Sciatic nerve (tissue), 2 donors: ENCODE measurements at places on chromosomes 3 and 15. TPM values are rescaled to one million over a fixed set of nuclear protein-coding genes. Genes with fewer than 3 reads are reported as not detected.

DNA sequence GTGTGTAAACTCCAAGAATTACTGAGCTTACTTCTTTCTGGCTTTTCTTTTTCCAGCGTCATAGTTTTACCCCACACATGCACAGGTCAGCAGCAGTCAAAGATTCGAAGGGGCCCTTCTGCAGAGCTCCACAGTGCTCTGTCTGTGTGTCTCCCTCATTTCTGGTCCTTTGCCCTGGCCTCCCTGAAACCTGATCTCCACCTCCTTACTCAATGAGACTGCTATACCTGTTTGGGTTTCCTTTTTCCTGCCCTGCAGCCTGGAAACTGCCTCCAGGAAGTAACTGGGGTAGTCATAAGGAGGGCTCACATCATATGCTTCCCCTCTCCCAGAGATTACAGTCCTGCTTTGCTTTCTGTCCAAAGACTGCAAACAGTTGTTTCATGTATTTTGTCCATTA is 82.8 kb upstream of the TNIK start:
- DNase-seq: no peak

GRCh38 chr3:184255291-184256039 is 5.9 kb downstream of the CAMK2N2 start:
- no peak for DNase-seq

GRCh38 chr3:9768141-9768775 is 1.5 kb downstream of the CAMK1 start:
- no peak for DNase-seq

DNA sequence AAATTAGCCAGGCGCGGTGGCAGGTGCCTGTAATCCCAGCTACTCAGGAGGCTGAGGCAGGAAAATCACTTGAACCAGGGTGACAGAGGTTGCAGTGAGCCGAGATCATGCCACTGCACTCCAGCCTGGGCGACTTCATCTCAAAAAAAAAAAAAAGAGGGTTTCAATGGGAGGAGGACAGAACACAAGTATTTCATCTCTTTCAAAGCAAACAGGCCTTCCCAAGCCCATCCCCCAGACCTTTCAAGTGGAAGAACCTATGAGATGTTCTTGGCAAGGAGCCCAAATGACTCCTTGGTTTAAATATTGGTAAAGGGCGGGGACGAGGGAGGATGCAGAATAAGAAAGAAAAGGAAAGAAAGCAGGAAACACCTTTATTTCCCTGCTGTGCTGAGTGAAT is 62.2 kb upstream of the MCF2L2 start:
- no peak for DNase-seq

DNA sequence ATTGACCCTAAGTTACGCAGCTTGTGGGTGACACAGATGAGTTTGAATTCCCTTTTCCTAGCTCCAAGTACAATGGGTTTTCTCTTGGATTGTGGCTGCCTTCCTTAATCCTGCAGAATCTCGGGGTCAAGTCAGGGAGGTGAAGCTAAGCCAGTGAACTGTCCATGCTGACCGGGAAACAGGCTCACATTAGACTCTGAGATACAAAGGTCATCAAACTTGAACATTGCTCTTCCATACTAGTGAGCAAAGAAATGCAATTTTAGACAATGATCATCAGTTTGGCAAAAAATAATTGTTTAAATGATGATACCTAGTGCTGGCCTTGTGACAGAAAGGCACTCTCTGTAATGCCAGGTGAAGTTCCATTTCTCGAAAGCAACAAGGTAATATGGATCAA is 31.6 kb downstream of the SLC6A1 start:
- no peak for DNase-seq

GRCh38 chr15:52291204-52291603 is 4.4 kb downstream of the MYO5C start:
- no peak for DNase-seq

DNA sequence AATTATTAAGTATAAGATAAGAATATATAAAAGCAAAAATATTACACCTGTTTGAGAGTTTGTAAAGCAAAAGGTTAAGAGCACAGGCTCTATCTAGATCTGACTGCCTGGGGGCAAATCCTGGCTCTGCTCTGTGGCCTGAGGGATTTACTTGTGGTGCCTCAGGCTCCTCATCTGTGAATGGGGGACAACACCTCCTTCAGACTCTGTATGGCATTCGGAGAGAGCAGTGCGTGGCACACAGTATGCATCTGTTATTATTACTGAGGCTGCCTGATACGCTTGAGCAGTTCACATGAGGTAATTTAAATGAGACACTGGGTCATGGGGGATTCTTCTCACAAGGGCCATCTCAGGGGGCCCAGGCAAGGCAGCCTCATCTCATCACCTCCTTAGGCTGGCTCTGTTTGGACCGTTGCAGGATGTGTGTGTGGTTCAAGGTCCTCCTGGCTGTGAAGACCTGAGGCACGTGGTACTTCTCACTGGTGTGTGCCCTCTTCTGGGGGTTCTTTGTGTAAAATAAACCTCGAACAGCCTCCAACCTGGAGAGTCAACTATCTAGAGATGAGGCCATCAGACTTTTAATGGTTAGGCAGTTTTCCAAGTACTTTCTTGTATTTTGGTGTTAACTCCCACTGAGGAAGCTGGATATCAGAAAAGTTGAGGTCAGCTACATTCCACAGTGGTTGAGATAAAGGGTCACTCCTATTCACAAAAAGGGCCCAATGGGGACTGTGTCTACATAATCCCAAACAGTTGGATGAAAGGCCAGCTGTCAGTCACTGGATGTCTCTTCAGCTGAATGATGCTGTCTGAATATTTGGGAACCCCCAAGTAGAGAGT is 9.0 kb downstream of the GNB5 start:
- DNase-seq: no peak

DNA sequence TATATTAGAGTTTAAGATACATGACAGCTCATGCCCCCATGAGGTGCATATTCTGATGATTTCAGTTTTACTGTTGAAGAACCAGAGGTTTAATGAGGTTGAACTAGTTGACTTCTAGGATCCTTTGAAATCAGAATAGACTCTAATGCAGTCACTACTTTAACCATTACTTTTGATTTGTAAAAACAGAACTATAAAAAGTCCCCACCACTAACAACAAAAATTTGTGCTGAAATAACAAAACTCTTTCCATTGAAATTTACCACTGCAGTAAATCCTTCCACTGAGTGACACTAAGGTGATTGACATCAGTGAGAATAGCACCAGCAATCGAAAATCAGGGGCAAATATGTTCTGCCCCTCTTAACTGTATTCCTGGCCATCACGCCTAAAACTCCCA is 214.1 kb downstream of the SHQ1 start:
- DNase-seq: no peak

DNA sequence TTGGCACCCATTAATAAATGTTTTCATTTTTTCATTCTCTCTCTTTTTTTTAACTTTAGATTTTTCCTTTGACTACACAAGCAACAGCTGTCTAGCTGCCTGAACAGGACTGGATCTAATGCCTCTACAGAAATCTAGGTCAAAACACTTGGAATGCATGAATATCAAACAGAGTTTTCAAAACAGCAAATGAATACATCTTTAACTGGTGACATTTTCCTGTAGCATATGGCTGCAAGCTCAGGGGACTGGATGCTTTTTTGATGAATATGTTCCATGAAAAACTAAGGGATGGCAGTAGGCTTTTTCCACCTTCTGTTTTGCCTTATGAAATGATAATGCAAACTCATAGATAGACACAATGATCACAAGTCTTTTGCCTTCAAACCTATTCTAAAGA is 661.7 kb downstream of the MCTP2 start:
- DNase-seq: no peak

Gene CCDC33
- total RNA-seq: not detected

Gene CKMT1A
- total RNA-seq: 0.36 TPM

Gene ARGFX
- not detected for total RNA-seq

Gene GNB4
- 67.3 TPM for total RNA-seq

Gene C3orf22
- not detected for total RNA-seq

Gene TGM5
- not detected for total RNA-seq

Gene COL8A1
- 114 TPM for total RNA-seq

Gene TMCC1
- 56.1 TPM for total RNA-seq
